Hematopoietic multipotent progenitor cell treated with erythropoietin and hydrocortisone succinate and interleukin-3 and kit ligand, for 17 days (in vitro differentiated cells): ENCODE measurements at places on chromosomes 11 and 22.

- no peak for DNase-seq
These were observed 44.5 kb upstream of the CHRM4 start for GRCh38 chr11:46436113-46436512.

- no peak for DNase-seq
These were observed 12.8 kb upstream of the EFCAB6 start for GRCh38 chr22:43824724-43825420.

DNA sequence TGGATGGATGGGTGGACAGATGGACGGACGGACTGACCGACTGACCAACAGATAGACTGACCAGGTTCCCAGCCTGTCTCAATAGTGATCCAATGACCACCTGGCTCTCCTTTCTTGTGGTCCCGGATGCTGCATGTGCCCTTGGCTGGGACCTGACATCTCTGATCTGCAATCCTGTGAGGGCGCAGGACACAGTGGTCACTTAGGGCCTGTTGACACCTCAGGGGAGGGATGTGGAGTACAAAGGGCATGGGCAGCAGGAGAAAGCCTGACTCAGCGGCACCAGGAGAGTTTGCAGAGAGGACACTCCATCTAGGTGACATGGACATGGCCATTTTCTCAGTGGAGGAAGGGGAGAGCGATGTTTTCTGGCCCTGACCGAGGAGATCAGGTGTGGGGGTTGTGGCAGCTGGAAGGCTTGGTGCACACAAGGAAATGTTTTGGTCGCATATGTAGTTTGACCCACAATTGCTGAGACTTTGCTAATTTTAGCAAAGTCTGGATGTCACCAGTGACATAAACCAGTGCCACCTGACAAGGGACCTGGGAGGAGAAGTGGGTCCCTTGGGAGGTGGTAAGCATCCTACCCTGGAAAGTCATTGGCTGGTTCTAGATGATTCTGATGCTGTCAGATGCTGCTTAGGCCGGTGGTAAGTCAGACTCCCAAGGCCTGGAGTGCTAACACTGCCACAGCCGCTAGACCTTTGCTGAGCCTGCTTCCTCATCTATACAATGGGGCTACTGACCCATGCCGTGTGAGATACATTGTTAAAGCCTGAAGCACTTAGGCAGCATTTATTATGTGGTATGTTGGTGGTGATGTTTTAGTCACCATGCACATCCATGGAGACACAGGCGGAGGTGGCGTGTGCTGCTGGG lies 50.7 kb downstream of the CD82 start:
- no peak for DNase-seq

- DNase-seq = no peak
These were observed 74.9 kb upstream of the CAPRIN1 start for GRCh38 chr11:33976495-33977199.

DNA sequence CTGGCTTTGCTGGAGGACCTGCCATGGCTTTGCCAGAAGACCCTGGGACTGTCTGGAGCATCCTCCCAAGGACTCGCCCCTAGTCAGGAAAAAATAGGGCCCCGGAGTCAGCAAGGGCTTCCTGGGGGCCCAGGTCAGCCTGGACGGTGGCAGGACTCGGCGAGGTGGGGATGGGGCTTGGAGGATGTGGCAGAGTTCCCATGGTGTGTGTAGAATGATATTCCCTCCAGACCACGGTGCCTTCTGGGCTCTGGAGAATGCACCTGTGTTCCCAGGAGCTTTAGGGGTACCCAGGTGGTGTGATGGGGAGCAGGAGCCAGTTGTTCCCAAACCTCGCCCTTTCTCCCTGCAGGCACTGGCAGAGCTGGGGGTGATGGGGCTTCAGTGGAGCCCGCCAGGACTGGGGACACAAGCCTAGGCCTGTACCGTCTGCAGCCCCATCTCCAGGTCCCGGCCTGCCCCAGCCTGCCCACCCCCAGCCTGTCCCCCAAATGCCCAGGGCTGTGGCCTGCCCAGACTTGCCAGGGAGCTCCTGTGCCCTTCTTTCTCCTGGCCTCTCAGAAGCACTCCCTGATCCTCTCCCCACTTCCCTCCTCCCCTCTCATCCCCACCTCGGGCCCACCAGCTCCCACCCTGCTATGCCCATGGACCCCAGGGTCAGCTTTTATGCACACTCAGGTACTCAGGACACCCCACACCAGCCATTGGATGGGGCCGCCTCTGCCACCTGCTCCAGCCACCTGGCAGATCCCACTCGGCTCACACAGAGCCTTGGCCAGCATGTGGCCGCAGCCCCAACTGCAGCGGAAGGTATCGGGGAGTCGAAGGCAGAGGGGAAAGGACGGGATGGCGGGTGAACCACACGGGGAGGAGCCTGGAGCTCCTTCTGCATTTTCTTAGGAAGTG lies 82.1 kb downstream of the CDKN1C start:
- no peak for DNase-seq

- DNase-seq = no peak
These were observed 313.0 kb downstream of the BRD1 start for GRCh38 chr22:49514641-49515040.

GRCh38 chr11:96014217-96014616 lies 90.3 kb upstream of the MTMR2 start:
- DNase-seq = no peak

DNA sequence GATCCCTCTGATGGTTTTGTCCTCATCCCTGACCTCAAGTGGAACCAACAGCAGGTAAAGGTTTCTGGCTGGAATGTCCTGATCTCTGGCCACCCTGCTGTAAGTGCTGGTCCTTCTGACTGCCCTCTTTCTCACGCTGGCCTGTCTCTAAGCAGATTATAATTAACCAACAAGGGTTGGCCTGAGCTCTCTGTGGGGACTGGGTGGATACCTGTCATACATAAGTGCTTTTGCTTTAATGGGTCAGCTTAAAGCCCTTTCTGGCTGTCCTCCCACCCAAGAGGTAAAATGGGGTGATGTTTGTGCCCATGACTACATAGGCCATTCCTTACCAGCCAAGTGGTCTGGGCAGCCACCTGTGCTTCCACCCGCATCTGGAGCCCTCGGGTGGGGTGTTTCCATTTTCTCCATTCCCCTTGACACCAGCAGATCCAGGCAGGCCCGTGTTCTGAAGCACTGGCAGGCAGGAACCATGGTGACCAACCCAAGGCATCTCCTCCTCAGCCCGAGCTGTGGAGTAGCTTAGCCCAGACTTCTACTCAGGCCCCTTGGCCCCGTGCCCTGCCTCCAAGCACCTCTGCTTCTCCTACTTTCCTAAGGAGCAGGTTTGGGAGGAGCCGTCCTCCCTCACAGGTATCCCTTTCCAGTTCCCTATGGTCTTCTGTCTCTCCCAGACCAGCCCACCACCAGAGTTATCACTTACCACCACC lies 17.0 kb upstream of the ST3GAL4 start:
- no peak for DNase-seq

DNA sequence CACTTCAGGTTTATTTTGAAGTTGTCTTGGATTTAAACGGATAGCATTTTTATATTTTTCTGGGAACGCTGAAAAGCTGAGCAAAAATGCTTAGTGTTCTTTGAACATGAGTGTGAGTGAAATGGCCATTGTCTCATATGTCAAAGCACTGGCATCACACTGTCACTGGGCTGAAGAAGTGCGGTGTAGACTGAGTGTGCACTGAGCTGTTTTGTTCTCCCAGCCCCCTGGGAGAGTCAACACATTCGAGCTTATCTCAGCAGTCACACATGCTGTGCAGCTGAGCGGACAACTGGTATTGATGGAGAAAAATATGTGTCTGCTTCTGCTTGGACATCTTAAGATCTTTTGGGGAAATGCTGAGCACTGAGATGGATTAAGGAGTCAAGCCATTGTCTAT lies 90.8 kb downstream of the TECTA start:
- DNase-seq = no peak

- DNase-seq = no peak
These were observed 456 bp downstream of the AAMDC start for GRCh38 chr11:77821349-77821851.

DNA sequence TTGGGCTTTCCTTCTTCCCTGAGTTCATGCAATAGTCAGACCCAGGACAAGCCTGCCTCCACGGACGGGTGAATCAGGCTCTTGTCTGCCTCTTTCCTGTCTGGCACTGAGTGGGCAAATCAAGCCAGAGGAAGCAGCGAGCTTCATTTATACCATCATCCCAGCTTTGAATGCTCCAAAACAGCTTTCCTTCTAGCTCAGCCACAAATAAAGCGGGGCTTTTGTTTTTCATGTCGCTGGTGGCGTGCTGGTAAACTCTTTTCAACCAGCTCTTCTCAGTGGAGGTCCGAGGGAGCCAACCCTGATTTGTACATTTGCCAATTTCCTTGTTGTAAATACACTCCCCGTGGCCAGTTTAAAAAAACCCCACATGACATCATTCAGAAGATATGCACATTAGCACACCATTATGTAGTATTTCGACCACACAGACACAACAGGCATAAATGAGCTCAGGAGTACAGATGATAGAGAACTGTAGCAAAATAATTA lies 8.6 kb downstream of the C11orf91 start:
- DNase-seq = no peak

DNA sequence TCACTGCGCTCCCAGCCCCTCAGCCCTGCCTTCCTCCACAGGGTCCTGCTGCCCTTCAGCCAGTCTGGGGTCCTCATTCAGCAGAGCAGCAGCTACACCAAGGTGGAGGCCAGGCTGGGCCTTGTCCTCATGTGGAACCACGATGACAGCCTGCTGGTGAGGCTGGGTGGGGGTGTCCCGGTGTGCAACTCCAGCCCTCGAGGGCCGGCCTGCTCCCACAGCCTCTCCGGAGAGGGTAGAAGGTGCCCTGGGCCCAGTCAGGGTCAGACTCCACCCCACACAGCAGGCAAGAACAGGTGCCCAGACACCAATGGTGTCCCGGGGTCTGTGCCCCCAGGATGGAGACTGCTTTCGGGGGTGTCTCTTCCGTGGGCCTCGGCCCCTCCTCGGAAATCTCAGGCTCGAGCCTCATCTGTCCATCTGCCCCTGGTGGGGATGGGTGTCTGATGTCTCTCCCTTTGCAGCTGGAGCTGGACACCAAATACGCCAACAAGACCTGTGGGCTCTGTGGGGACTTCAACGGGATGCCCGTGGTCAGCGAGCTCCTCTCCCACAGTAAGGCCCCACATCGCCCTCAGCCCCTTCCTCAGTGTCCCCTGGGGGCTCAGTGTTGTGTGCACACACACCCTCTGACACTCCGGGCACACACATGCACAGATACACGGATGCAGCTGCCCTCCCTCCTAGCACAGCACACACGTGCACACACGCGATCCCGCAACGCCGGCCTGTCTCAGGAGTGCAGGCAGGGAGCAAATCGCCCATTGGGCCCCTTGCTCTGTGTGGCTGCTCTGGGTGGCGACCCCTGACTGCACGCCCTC lies 4.9 kb downstream of the MUC5AC start:
- no peak for DNase-seq

- DNase-seq = no peak
These were observed 167.6 kb upstream of the SESN3 start for GRCh38 chr11:95398437-95399112.

DNA sequence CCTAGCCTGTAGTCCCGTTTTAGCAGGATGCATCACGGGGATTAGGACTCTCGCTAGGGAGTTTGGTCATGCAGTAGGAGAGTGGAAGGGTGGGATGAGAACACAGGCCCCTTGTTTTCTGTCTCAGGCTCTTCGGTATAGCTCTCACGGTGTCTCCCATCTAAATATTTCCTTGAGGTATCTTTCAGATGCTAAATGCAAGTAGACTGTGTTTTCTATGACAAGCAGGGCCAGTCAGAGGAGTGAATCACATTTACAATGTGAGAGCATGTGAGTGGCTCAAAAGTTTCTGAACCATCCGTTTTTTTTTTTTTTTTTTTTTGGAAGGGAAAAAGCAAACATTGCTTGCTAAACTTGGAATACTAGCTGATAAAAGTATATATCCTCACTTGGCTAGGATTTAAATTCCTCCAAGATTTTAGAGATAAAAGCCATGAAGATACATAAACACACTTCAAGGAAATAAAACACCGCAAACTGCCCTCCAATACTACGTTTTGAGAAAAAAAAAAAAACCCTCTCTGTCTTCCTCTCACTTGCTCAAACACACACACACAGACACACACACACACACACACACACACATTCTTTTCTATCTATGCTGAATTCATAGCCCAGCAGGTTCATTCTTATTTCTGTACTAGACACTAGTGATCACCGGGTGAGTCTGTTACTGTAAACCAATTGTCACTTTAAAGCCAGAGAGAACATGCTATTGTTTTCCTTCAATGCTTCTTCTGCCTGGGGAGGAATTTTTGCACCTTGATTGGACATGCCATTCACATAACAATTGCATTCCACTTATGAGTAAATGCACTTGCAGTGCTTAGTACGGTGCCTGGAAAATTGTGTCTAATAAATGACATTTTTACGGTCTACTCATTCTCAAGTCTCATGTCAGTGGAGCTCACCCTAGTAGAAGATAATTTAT lies 224.6 kb upstream of the CCDC90B start:
- no peak for DNase-seq
